SK-N-MC (cell line): ENCODE measurements at places on chromosomes 3 and 15.
A peak's percentile ranks its signal among the peaks of the same experiment; 100 is the strongest.

DNA sequence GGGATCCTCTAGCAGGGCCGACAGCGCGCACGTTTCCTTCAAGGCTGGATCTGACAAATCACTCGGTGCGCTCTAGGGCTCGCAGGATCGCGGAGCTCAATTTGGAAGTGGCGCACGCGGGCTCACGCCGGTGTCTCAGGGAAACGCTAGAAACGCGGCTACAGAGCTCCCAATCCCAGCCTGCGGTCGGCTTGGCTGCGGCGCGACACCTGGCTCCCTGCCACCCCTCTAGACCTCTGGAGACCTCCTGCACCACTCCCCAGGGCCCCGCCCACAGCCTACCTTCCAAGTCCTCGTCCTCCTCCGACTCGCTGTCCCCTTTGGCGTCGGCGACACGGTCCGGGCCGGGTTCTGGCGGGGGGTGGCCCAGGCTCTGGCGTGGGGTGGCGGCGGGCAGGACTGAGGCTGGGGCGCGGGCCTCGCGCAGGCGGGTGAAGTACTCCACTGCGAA lies 596 bp downstream of the PRKAR2A start:
- DNase-seq = no peak

DNA sequence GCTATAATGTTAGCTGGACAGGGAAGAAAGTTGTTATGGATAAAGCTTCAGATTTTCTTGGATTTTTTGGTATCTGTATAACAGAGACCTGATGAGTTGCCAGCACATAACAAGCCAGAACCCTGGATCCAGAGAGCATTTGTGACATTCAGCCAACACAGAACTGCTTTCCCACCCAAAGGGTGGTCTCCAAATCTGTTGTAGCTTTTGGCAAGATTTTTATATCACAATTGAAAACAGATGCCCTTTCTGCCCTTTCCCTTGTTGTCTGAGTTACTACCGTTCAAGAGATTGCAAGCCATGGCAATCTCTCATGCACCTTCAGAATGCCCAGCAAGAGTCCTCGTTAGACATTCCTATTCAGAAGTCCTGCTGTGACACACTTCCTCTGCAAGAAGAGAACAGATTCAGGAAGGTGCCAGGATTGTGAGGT lies 107.6 kb upstream of the FGF7 start:
- peak; percentile 24 for DNase-seq

GRCh38 chr3:77412584-77412983 lies 372.7 kb downstream of the ROBO2 start:
- no peak for DNase-seq

DNA sequence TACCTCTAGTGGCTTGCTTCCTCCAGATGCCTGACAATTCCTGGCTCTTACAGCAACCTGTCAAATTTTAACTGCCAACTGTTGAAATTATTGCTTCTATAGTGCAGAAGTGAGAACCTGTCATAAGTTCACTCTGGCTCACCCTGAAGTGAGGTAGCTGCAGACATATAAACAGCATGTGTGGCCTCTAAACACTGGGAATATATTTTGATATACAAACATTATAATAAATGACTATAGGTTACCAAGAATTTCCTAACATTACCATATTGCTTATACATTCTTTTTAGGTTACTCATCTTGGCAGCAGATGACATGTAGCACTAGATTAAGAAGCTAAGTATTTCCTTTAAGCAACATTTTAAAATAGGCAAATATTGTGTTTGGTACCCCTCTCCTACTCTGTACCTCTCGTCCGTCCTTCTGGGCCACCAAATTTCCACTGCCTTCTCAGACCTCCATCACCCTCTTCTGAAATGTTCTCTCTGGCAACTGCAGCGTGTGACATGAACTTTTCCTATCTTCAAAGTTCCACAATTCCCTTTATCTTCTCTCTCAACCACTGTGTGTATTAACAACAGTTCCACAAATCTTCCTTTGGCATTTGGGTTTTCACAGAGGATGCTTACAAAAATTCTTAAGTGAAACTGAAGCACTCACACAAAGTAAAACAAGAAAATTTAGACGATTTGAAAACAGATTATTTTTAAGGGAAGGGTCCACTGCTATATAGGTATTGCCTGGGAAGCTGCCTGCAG lies 15.3 kb upstream of the XXYLT1 start:
- DNase-seq = no peak

DNA sequence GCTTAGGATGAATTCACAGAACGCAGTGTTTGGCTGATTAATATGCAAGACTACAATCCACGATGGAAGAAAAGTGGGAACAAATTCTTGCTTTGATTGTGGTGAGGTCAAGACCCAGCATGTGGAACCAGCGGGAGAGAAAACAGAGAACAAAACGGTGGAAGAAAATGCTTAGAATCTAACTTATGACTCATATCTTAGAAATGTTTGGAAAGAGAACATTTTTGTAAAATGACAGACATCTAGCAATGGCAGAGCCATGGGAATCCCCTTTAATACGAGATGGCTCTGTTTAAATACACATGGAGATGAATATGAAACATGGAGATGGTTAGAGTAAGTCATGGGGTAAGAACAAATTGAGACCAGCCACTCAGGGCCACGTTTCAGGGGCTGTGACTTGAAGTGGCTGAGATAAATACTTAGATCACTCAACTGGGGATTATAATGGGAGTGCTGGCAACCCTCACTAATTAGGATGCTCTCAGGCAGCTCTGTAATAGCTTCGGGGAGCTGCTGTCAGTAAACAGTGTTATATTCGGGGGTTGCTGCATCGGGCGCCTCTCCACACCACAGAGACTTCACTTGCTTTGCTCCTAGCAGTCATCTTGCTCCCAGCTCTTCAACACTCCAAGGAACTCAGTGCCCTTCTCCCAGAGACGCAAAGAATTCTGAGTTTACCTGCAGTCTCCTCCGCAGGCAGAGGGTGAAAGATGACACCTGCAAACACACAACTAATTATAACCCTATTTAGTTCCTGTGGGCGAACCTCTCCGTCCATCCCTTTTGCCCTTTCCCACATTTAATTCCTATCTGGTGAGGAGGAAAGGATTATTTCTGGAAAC lies 68.0 kb upstream of the ONECUT1 start:
- no peak for DNase-seq

GRCh38 chr15:96362755-96363651 lies 32.5 kb downstream of the NR2F2 start:
- no peak for DNase-seq

DNA sequence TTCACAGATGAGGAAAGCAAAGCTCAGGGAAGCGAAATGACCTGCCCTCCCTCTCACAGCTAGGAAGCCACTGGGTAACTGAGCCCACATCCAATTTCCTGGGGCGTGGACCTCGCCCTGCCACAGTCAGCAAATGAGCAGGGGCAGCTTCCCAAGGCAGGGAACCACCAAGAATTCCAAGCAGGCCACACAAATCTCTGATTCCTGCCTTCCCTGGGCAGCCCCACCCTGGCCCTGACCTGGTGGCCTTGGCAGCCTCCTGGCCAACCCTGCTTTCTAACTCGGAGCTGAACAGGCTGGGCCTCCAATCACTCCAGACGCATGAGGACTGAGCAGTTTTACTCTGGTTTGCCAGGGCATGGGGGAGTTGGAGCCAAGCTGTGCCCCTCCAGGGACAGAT lies 203.7 kb upstream of the TLE3 start:
- DNase-seq = no peak

- no peak for DNase-seq
Observed at GRCh38 chr15:35061161-35061824, 23.8 kb downstream of the NANOGP8 start.

DNA sequence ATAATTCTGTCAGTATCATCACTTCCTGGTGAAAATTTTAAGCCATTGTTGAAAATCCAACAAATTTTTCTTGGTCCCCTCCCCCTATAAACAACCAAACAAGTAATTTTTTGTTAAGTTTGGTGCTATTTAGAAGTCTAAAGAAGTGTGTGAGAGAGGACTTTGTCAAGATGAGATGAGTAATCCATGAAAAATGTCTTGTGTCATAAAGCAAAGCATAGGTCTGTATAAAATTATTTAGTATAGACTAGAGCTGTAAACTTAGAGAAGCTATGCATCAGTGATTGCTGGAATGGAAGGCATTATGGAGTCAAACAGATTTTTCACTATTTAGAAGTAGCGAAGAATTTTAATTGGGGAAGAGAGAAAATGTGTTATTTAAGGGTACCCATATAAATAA lies 31.4 kb downstream of the MAPK6 start:
- DNase-seq = no peak

- DNase-seq = no peak
Observed at GRCh38 chr3:53518495-53518981, 24.1 kb downstream of the CACNA1D start.

- DNase-seq = no peak
Observed at GRCh38 chr15:28994142-28994830, 108.5 kb downstream of the APBA2 start.

GRCh38 chr3:150314248-150315004 lies 93.7 kb upstream of the TSC22D2 start:
- no peak for DNase-seq

- no peak for DNase-seq
Observed at GRCh38 chr3:20246662-20247061, 60.7 kb upstream of the SGO1 start.

DNA sequence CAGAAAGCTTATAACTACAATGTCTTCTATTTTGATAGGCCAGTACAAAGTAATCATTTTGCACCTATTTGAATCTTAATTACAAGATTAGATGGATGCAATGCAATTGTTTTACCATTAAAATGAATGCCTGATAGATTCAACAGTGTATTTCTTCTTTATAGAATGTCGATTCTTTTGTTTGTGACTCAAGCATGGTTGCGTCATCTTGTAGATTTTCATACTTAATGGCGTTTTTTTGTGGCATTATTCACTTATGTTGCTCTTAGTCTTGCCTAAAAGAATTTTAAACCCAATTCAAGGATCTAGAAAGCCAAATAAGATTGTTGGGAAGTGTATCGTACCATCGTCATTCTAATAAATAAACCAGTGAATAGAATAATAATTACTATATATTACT lies 21.4 kb downstream of the ZBTB38 start:
- no peak for DNase-seq

- no peak for DNase-seq
Observed at GRCh38 chr15:69725957-69726356, 273.3 kb downstream of the RPLP1 start.

GRCh38 chr15:55990998-55991397 lies 2.4 kb downstream of the NEDD4 start:
- no peak for DNase-seq

- DNase-seq = no peak
Observed at GRCh38 chr3:174417573-174417972, 441.6 kb upstream of the NAALADL2 start.

- DNase-seq = no peak
Observed at GRCh38 chr15:39868396-39868795, 51.7 kb downstream of the GPR176 start.

GRCh38 chr3:15581471-15582394 lies 19.6 kb downstream of the HACL1 start:
- DNase-seq = no peak
